CD4-positive, alpha-beta memory T cell (primary cell): ENCODE measurements at places on chromosomes 5 and 9.

DNA sequence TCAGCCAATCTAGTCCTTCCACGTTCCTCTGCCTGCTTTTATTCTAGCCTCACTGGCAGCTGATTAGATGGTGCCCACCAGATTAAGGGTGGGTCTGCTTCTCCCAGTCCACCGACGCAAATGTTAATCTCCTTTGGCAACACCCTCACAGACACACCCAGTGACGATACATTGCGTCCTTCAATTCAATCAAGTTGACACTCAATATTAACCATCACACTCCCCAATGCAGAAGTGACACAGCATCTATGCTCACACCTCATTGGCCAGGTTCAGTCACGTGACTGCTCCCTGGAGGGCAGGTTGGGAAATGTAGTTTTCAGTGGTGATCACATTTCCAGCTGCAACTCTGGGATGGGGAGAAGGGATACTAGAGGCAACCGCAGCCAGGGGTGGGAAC, 13.0 kb downstream of the SUSD3 start:
- no peak for DNase-seq

DNA sequence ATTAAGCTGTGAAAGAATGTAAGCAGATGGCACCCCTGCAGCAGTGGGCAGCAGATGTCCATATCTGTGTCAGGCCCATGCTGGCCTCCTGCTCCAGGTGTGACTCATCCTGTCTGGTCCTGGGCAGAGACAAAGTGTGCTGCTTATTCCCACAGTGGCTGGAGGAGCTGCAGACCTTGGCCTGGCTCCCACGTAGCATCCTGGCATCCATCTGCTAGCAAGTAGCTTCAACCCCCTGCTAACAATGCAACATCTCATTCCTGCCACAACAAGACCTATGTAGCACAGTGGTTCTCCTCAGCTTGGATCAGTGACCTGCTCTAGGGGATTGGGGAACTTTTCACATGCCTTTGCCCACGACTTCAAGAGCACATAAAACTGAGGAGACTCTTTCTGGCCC, 126.4 kb upstream of the SLC12A2 start:
- no peak for DNase-seq

GRCh38 chr5:168612996-168613395, 33.8 kb upstream of the PANK3 start:
- peak; percentile 46 for DNase-seq

DNA sequence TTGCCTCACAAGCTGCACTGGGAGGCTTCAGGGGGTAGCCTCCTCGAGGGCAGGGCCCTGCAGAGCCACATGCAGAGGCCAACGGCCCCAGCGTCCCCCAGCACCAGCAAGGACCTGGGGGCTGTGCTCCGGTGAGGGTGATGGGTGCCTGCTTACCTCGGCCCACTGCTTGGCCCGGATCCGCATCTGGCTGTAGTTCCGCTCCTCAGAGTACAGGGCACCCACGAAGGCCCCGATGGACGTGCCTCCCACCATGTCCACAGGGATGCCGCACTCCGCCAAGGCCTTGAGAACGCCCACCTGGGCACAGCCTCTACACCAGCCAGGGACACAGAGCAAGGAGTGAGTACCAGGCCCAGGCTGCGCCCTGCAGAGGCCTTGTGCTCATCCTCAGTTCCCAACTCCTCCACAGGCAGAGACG, 8.0 kb upstream of the NSMF start:
- DNase-seq: no peak

DNA sequence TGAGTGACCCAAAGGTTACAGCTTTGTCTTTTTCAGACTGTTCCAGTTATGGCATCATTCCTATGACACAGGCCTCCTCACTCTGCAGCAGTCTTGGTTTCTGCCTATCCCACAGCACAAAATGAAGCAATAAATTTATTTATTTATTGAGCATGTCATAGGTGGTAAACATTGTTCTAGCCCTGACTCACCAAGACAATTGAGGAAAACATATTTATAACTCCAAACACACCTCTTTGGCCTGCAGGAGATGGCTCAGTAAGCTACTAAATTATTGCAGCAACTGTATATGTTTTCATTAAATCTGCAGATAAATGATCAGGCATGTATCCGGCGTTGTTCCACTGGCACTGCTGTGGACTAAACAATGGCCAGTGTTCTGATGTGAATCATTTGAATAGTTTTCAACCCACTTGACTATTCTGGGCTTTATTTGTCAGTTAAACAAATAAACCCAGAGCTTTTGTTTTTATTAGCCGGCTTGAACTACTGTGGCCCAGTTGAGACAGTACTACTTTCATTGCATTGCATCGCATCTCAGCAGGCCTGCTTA, 83.2 kb downstream of the FOXD1 start:
- no peak for DNase-seq

GRCh38 chr9:127194881-127195713, 69.5 kb upstream of the GARNL3 start:
- DNase-seq: no peak

- no peak for DNase-seq
Measured at GRCh38 chr5:34034534-34035327, 8.3 kb downstream of the C1QTNF3 start.

GRCh38 chr5:147208134-147208533, 26.7 kb upstream of the STK32A start:
- DNase-seq: no peak

DNA sequence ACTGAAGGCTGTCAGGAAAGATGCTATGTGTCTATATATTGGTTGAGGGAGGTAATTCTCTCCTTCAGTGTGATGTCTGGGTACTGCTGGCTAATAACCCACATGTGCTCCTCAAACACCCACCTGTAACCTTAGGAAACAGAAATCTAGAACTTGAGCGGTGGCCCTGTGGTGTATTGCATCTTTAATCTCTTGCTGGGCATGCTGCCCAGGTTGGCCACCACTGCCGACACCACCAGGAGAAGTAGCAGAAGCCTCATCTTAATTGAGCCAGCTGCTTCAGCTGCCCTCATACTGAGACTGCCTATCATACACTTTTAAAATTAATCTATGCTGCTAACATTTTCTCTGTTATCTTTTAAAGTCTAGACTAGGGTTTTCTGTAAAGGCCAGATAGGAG, 103.5 kb upstream of the C5orf63 start:
- DNase-seq: no peak
